ENCODE measurements at places on chromosomes 3 and 15.

DNA sequence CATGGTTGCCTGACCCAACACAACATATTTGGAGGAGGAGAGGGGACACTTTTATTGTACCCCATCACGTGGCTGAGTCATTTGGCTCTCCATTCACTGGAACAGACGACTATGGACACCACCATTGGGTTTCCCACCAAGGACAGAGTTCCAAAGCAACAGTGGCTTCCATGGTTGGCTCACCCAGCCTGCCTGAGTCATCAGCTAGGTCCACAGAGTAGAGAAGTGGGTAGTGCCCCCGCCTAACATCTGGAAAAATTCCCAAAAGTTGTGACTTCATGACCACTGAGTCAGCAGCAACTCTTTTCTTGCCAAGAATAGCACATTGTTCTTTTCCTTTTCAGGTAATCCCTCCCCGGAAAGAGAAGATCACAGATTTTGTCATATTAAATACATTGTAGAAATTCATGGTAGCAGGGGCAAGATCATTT lies 3.0 kb upstream of the PPP1R2 start:
- DNase-seq = no peak

DNA sequence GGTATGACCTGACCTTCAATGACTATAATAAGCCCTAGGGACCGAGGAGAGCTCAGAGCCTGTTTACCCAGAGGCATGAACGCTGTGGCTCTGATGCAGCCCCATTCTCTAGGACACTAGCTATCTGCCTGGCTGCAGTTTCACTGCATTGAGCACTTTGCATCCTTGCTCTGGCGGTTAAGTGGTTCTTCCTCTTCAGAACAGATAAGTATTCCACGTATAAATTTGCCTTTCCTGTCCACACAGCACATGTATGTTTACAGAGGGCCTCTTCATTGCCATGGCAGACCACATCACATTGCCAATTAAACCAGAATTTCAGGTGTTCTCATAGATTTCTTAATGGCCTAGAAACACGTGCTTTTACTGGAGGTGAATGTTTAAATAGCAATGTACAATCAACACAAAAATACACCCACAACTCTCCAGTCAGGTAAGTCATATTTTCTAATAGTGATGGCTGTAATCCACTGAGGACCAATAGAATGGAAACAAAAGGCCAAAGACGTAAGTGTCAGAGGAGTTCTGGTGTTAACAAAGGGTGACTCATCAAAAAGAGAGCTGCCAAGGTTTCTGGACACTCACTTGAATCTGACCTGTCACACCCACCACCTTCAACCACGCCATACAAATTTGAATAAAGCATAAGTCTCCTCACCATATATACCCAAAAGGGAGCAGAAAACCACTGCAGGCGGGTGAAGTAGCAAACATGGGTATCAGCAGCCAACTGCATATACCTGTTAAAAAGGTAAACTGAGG lies 553.4 kb downstream of the OCA2 start:
- DNase-seq = no peak

GRCh38 chr3:113531826-113532697 lies at the start of gene SIDT1:
Gene SIDT1, plus strand, starts transcription at chr3:113532555. Its CDS starts 467 bp downstream, at chr3:113533022.
- DNase-seq = no peak

DNA sequence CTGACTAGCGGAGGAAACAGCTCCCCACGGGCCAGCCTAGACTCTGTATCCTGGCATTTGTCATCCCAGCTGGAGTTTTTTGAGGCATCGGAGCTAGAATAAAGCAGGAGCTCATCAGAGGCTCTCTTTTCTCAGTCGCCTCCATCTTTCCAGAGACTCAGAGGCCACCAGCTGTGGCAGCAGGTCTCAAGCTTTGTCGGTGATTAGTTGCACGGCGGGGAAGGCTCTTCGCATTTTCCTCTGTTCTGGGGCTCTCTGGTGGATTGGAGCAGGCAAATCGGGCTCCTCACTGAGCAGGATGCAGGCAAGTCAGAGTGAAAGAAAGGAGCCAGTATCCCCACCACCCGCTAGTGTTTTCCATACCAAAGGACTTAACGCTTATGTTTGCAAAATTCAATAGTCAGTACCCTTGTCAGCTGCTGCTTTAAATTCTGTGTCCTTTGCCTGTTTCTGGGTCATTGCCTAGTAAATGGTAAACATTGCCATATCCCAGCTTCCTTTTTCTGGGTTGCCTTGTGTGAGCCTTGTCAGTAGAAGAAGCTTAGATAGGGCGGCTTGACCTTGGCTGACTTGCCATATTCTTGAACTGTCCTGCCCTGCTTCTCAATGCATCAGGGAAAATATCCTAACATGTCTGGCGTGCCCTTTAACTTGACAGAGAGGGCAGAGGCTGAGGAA lies 127.1 kb downstream of the PTPRG start:
- DNase-seq = peak; percentile 6

DNA sequence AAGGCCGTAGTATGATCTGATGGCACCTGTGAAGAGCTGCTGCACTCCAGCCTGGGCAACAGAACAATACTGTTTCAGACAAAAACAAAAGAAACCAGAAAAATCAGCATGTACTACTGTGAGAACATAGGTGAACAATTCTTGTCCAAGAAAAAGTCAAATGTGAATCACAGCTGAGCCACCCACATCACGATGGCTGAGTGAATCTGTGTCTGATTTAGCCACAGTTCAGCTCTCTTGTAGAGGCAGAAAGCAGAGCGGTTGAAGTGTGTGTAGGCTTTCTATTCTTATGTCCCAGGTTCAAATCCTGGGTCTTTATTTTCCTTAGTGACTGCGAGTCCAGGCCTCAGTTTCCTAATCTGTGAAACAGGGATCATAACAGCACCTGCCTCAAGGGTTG lies 4.4 kb upstream of the FURIN start:
- DNase-seq = no peak

- no peak for DNase-seq
Measured at GRCh38 chr15:95362306-95362705, 968.2 kb upstream of the NR2F2 start.

Data from pons (tissue), 1 donor.